ENCODE measurements at places on chromosomes 12 and 14.

DNA sequence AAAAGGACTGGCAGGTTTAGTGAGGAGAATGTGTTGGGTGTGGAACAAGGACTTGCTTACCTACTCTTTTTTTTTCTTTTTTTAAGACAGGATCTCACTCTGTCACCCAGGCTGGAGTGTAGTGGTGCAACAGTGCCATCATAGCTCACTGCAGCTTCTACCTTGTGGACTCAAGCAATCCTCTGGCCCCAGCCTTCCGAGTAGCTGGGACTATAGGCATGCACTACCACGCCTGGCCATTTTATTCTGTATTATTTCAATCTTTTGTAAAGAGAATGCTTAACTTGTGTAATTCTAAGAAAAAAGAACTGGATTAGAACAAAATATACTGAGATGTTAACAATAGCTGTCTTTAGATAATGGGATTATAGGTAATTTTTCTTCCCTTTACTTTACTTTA lies 1.9 kb upstream of the VRTN start:
- no peak for DNase-seq

DNA sequence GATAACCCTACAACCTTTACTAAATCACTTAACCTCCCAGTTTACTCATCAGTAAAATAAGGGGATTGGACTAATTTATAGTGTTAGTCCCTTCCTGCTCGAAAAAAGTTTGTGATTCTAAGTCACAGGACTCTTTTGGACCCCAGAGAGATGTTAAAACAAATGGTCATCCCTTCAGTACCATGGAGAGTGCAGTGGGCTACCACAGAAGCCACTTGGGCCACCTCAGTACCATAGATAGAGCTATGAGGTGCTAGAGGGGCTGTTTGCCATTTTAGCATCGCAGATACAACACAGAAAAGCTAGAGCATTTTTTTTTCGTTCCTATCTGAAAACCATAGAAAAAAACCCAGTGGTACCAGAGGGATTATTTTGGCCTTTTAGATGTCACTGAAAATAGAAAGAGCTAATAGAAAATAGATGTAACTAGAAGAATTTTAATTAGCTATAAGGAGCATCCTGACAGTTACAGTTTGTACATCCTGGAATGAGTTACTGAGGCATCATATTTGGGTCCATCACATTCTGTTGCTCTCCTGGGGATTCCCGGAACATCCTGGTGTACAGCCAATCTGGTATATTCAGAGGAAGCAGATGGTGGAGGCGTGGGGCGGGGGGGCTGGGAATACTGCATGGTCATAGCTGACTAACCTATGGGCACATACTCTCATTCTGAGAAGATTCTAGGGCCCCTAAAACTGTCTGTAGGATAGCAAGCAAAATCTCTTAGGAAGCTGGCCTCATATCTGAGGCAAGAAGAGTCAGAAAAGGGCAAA lies 2.8 kb downstream of the ZNF219 start:
- DNase-seq, result no peak

DNA sequence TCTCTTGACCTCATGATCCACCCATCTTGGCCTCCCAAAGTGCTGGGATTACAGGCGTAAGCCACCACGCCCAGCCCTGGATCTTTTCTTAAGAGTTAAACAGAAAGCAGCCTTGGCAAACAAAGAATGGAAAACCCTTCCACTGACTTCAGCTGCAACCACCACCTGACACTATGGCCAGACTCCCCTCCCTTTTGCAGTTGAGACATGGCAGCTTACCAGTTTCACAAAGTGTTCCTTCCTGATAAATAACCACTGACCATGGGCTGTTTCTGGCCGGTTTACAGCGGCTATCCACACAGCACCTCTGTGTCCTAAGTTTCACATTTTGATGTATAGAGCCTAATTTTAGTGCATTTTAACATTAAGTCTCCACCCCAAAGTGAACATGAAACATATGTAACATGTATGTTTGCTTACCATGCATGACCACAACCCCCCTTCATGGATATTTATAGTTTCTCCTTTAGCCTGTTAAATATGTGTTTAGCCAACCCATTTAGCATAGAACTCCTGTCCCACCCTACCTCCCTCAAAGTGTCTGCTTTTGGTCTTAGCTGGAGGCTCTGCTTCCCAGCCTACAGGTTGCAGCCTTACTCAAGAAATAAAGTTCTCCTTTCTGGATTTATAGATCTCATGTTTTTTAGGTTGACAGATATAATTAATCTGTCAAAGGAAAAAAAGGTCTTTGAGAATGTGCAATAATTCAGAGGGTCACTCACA lies 32.7 kb upstream of the RAB21 start:
- no peak for DNase-seq

DNA sequence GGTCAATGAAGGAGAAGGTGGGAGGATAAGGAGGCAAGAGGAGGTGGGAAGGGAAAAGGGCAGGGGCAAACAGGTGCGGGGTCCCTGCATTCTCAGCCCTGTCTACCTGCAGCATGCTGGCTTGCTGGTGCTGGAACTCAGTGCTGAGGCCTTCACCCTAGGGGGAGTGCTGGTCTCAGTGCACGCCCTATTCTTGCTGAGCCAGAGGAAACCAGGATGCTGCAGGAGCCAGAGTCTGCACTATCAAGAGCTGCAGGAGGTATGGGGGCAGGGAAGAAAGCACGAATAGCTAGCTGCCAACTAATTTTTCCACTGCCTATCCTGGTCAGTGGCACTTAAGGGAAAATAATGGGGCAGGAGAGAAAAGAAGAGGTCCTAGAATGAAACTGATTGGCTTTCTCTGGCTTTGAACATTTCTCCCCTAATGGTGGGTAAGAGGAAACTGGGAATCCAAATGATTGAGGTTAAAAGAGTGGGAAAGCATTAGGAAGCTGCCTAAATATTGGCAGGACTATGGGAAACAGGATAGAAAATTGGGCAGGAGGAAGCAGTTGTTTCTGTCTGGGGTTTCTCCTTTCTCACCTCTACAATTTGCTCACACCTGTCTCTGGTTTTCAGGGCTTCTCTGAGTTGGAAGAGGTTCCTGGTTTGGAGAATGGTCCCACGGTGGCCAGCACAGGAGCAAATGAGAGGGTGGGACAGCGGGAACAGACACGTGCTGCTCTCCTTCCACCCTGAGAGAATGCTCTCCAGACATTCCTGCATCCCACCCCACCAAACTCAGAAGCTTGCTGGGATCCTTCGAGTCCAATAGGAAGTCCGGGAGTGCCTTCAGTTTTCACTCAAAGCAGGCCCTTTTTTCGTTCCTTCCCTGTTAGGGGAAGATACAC lies 1.9 kb downstream of the TMEM253 start:
- DNase-seq, result no peak

- peak; percentile 80 for DNase-seq
Measured at GRCh38 chr12:68358532-68359485, 26.6 kb upstream of the MDM1 start.
